Heart right ventricle (tissue), 16 donors: ENCODE measurements at places on chromosomes 6 and 20.

- no peak for DNase-seq
Measured at GRCh38 chr6:78598966-78599365, 268.4 kb upstream of the IRAK1BP1 start.

- DNase-seq = no peak
Measured at GRCh38 chr20:62476056-62476838, 452 bp upstream of the GATA5 start.

DNA sequence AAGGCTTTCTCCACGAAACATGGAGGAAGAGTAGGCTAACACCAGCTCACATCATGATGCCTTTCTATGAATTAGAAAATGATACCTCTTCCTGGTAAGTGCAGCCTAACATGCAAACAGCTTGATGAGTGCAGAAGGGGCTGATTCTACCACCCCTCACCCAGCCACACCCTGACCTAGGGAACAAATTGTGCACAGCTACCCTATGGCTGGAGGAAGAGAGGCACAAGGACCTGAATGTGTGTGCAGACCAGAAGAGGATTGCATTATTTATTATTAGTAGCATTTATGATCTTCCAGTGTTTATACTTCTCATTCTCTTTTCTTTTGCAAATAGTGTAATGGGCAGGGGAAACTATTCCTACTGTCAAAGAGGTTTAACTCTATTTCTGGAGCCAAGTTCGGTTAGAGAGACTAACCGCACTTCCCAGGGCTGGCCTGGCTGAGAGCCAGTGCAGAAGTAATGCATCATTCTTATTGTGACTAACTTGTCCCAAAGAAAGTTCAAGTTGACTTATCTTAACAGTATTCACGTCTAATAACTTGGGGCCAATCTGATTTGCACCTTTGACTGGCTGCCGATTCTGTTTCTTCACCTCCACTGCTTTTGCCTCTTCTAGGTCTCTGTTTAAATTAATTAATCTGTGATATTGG lies 237.5 kb downstream of the CD83 start:
- peak; percentile 63 for DNase-seq

DNA sequence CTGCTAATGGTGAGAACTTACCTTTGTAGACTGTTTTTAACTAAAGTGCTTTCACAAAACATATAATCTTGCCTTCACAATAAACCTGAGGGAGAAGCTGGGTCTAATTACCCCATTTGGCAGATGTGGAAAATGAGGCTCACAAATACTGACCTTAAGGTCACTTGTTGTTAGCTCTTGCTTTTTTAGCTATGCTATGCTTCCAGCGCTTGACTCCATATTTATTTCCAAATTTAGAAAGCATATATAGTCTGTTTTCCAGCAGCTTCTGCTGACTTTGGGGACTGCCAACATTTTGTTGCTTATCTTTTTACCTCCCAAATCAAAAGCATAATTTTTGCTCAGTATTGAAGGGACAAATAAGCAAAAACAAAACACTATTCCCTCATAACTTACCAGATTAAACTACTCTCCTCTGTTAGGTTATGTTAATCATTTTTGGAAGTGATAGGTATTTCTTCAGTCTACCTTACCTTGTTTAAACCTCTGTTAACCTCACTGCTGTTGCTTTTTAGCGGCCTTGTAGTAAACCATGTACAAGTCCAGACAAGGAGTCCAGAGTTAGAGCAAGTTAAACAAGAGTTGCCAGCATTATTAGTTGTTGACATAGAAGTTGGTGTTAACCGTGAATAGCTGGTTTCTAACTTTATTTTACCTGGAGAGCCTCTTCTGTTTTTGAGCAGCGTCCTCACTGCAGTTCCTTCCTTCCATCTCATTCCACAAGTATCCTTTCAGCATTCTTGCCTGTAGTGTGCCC lies 4.9 kb upstream of the BTBD3 start:
- DNase-seq = no peak

DNA sequence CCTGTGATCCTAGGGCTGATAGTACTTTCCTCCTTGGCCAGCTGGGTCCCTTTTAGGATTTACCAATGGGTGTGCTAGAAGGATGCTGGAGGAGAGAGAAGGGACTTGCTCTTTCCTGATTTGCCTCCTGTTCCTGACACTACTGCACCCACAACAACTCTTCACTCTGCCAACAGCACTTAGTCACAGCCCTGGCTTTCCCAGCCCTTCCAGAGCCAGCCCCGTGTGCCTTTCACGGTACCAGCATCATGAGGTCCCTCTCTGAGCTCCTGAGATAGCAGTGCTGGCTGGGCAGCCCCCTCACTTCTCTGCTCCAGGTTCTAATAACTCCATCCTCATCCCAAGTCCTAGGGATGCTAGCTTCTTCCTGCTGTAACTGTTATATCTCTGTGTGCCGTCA lies 80.9 kb downstream of the DNAH8 start:
- no peak for DNase-seq

GRCh38 chr6:14321992-14322772 lies 204.6 kb downstream of the CD83 start:
- DNase-seq = no peak

DNA sequence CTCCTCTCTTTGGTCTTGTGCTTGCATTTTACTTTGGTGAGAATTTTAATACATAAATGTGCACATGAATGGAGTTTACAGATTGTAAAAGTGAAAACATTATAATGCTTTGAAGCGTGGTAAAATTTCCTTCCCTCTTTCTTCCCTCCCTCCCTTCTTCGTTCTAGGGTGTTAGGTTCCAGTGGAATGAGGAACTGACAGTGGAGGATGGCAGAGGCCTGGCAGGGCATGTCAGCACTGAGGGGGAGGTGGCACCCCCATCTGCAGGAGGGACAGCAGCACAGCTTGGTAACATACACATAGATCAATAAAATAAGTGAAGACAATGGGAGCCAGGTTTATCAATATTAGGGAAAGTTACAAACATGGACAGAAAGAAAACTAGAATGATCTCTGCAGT lies 47.5 kb downstream of the RNASET2 start:
- DNase-seq = no peak

- no peak for DNase-seq
Measured at GRCh38 chr6:27617700-27618689, 145.1 kb upstream of the ZNF184 start.

DNA sequence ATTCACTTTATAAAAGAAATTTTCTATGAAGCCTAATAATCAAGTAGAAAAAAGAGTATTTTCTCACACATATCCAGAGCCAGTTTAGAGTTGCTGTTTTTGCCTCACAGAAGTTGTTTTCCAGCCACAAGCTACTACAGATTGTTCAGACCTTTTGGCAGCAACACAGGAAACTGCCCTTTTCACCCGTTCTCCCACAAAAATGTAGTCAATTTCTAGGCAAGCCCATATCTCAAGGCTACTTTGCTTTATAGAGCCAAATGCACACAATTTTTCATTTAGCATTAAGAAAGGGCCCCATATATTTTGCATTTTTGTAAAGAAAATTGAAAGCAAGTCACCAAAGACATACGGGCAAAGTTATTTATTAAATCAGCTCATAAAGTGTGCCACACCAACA lies 49.5 kb downstream of the EPB41L2 start:
- no peak for DNase-seq

- DNase-seq = no peak
Measured at GRCh38 chr6:37125774-37126492, 44.0 kb upstream of the PIM1 start.

DNA sequence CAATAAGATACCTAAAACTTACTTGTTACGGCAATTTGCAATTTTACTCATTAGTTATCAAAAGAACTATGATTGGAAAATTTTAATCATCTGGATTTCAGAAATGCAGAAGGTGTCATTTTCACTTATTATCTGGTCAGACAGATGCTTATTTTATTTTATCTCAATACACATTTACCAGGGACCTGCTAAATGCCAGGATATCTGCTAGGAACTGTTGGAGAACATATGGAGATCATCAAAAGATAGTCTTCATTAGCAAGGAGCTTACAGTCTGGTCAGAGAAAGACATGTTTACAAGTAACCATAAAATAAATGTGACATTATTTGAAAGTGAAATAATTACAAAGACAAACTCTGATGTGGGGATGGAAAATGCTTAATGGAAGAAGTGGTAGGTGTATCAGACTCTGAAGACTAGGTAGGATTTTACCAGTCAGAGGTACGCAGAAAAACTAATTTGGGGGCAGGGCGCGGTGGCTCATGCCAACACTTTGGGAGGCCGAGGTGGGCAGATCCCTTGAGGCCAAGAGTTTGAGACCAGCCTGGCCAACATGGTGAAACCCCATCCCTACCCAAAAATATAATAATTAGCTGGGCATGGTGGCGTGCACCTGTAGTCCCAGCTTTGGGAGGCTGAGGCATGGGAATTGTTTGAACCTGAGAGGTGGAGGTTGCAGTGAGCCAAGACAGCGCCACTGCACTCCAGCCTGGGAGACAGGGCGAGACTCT lies 137.8 kb downstream of the MYB start:
- DNase-seq = no peak

DNA sequence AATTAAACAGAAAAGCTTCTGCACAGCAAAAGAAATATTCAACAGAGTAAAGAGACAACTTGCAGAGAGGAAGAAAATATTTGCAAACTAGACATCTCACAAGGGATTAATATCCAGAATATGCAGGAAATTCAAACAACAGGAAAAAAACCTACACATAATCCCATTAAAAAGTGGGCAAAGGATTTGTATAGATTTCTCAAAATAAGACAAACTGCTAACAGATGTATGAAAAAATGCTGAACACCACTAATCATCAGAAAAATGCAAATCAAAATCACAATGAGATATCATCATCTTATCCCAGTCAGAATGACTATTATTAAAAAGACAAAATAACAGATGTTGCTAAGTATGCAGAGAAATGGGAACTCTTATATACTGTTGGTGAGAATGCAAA lies 129.6 kb downstream of the SYNDIG1 start:
- no peak for DNase-seq

- no peak for DNase-seq
Measured at GRCh38 chr6:55902796-55903195, 27.4 kb upstream of the BMP5 start.

DNA sequence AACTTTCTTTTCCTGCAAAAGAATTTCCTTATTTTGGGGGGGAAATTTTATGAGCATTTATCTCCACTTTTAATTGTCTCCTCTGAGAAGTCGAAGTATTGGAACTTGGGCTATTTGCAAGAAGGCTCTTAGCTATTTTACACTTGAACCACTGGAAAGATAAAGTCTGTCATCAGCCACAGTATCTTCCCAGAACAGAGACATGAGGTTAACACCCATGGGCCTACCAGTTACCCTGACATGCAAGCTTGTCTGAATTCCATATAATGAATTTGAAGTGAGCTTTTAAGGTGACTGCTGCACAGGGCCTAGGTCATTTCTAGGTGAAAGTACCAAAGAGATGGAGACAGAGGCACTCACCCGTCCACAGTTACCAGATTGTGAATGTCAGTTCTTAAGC lies 193.1 kb downstream of the SIM1 start:
- no peak for DNase-seq

GRCh38 chr6:13538084-13538483 lies 36.3 kb upstream of the SIRT5 start:
- DNase-seq = no peak

- peak; percentile 19 for DNase-seq
Measured at GRCh38 chr6:154478021-154478700, 32.3 kb downstream of the CNKSR3 start.

DNA sequence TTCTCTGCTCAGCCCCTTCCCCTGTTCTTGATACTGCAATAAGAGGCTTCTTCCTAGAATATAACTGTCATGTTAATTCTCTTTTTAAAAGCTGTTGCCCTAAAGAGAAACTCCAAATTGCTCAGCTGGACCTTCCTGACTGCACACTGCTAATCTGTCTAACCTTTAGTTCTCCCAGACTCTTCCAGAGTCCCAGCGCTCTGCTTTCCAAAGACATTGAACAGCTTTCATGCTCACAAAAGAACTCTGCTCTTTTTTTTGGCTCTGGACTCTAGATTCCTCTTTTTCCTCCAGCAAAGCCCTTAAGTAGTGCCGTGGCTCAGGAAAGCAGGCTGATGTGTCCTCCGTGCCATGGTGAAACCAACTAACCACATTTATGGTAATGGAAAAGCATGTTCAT lies 356.6 kb upstream of the RSPO3 start:
- DNase-seq = no peak

DNA sequence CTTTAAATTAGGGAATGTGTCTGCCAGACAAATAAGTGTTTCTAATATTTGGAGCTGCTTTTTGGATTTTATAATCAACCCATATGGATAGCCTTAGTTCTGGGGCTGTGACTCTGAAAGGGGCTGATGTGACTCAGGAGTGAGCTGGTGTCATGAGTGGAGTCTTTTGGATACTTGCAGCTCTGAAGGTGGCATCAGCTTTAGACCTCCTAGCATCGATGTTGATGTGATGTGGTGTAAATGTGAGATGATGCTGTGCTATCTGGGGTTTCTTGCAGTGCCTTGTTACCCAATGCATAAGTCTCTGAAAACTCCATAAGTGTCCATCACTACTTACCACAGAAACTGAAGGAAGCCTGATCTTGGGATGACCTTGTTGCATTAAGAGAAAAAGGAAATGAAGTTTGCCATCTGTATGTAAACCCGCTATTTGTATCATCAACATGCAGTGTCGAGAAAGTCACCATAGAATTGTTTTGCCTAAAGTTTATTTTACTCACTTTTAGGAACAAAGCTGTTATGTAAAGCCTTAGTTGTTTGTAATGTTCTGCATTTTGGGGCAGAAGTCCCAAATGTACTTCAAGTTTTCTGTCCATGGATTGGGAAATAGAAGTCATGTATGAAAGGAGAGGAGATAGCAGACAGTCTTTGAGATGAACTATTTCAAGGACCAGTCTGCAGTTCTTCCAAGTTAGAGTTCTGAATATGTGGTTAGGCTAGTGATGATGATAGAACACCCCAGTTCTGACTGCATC lies 8.0 kb downstream of the FOXO3 start:
- no peak for DNase-seq

DNA sequence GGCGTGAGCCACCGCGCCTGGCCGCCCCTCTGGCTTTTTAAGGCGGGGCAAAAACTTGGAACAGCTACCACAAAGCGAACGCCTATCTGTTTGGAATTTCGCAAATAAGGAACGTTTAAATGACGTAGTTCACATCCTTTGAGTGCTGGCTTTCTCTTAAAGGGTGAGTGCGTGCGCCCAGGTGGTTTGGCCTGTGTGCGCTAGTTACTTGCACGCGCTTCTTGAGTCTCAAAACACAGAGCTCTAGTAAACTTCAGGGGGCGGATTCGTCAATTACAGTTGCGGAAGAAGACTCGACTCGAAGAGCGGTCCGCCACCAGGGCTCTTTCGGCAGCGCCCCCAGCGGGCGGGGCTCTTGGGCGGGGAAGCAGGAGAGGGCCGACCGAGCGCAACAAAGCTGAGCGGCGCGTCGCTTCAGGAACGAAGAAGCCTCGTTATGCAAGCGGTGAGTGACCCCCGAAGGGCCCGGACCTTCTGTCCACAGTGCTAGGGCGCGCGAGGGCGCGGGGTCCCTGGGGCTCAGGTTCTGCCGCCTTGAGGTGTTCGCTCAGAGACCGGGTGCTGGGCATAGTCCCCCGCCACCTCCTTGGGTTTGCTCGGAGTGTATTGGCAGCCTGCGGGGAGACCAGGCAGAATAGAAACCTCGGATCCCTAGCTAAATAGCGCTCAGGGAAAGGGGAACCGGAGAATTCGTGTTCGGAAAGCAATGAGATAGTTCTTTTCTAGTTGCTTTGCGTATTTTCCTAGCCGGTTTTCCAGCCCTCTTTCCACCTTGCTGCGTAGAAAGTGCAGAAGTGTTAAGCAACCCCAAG lies at the start of gene SYCP2L:
TSS of gene SYCP2L (plus strand) at position 362 of the 812 bp plus-strand sequence. CDS start at position 437, 75 bp downstream.
- peak; percentile 39 for DNase-seq

GRCh38 chr6:38404355-38404754 lies 235.4 kb downstream of the BTBD9 start:
- DNase-seq = no peak
